Stimulated activated CD4-positive, alpha-beta T cell treated with anti-CD3 and anti-CD28 coated beads, TNF-alpha, amount 100 ng/mL, for 1 hour (primary cell): ENCODE measurements at places on chromosomes 3 and 15.

DNA sequence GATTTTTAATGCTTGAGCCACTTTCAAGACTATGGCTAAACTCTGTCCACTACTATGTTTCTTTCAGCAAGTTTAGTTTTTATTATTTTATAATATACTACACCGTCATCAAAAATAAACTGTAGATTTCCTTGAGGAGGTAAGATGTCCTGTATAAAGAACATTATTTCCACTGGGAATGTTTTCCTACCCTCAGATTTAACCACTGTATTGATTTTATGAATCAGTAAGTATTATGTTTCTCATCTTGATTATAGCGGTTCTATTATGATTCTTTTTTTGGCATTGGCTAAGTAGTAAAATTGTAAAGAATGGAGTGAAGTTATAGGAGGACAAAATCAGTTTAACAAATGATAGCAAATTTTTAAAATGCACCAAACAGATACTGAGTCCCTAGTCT, 44.4 kb downstream of the ADAM10 start:
- no peak for DNase-seq

GRCh38 chr3:187831125-187832051, 86.1 kb upstream of the BCL6 start:
- no peak for DNase-seq

DNA sequence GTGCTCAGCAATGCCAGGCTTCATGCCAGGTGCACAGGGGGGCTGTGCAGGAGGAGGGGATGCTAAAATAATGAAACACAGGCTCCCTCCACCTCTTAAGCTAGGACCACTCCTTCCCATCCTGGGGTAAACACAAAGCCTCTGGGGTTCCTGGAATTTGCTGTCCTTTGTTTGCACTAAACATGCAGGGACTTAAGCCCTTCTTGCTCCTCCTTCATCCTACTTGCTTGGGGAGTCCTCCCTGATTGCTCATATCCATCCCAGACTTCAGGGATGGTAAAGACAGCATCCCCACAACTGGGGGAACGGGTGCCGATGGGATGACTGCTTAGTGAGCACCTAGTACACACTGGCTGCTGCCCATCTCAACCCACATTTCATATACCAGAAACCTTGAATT, 5.1 kb downstream of the LINGO1 start:
- no peak for DNase-seq

GRCh38 chr3:141418751-141419150, 50.4 kb downstream of the ZBTB38 start:
- no peak for DNase-seq

DNA sequence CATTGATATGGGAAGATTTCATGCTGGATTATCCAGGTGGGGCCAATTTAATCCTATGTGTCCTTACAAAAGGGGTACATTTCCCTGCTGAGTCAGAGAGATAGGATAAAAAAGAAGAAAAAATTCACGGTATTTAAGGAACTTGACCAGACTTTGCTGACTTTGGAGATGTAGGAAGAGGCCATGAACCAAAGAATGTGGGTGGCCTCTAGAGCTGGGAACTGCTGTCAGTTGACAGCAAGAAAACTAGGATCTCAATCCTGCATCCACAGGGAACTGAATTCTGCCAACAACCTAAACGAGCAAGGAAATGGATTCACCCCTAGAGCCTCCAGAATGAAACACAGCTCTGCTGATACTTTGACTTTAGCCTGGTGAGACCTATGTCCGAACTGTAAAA, 148.1 kb upstream of the SLC24A5 start:
- no peak for DNase-seq

DNA sequence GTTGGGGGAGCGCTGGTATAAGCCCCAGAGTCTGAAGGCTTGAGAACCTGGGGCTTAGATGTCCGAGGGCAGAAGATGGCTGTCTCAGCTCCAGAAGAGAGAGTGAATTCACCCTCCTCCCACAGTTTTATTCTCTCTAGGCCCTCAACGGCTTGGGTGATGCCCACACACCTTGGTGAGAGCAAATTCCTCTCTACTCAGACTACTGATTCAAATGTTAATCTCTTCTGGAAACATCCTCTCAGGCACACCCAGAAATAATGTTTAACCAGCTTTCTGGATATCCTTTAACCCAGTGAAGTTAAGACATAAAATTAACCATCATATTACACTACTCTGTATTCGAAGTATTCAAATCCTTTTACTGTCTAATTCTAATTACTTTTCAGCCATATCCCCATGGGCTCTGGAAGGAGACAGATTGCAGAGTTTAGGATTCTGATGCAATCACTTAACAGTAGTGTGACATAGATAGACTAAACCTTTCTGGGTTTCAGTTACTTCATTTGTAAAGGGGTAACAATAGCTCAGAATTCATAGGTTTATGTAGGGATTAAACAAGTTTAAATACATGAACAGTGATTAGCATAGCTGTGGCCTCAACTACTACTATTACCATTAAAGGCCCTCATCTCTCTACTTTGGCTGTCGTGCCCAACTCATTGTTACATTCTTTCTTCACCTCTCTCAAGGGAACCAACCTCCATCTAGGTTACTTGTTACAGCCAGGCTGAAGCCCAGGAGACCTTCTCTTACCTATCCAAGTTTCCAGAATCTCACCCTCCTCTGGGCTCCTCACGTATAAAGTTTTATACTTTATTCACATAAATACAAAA, 25.7 kb upstream of the ANO10 start:
- DNase-seq: no peak

GRCh38 chr3:171878461-171879225, 35.5 kb downstream of the TMEM212 start:
- no peak for DNase-seq

DNA sequence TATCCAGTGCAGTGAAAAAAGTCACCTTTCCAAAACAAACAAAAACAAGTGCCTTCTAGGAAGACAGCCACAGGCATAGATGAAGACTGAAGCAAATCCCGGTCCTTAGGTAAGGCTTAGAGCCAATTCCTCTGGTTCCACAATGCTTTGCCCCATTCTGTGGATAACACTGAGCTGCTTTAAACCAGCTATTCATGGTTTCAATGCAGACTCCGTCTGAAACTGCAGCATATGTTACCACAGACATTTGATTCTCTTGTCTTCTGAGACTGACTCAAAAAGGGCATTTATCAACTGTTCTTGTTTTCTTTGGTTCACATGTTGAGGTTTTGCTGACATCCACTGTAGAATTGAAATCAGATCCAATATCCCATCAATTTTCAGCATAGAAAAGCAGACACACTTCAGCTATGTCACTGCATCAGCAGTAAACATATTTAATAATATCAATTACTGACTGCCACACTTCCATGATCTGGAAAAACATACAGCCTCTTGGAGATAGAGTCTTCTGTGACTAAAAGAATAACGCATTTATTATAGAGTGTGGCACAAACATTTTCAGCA, 659.3 kb downstream of the ROBO2 start:
- DNase-seq: no peak

DNA sequence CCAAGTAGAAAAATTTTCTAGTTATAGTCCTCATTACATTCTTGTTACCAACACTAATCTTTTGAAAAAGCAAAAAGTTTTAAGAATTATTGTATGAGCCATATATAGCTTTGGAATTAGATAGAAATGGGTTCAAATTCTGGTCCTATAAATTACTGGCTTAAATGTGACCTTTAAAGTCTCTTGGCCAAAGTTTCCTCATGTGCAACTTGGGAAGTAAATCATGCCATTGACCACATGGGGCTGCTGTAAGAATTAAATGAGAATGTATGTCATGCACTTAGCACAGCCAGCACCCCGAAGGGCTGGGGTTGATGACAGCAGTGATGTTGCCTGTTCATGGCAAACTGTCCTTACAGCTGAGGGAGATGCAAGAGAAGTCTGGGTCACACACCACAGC, 108.3 kb downstream of the TOP2B start:
- no peak for DNase-seq

- DNase-seq: no peak
Measured at GRCh38 chr3:42651248-42652091, 2.0 kb upstream of the ZBTB47 start.

DNA sequence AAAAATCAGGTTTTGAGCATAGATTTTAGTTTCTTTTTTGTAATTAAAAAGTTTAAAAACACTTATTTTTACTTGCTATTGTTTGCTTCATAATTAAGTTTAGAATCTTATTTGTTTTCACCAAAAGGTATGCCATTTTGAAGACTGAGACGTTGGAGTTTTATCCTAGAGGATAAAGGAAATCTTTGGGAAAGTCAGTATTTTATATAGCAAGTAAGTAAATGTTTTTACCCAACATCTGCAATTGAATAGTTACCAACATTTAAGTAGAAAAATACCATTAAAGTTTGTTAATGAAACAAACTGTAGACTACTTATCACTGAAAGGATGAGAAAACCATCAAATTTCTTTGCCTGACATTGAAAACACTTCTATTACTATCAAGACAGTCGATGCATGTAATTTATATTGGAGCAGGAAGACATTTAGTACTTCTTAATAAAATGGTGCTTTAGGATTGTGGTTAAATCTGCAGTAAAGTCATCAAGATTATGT, 14.0 kb upstream of the CHD2 start:
- no peak for DNase-seq

GRCh38 chr3:72309661-72310418, 524.9 kb upstream of the PROK2 start:
- DNase-seq: no peak

DNA sequence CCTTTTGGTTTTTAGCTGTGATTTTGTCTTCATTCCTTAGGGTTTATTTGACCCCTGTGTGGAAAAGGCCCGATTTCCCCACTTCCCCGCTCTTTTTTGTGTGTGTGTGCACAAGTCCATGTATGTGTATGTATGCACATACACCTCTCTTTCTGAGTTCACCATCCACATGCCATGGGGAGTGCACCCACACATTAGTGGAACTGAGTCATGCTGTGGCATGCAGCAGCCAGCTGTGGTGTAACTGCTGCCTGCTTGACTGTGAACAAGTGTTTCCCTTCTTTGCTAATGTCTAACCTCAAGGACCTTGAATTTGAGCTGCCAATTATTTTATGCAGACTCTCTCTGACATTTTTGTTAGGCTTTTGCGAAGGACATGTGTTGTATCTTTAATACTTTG, 434.9 kb upstream of the TPM1 start:
- DNase-seq: no peak

GRCh38 chr15:33956397-33956796, 11.9 kb upstream of the CHRM5 start:
- no peak for DNase-seq

DNA sequence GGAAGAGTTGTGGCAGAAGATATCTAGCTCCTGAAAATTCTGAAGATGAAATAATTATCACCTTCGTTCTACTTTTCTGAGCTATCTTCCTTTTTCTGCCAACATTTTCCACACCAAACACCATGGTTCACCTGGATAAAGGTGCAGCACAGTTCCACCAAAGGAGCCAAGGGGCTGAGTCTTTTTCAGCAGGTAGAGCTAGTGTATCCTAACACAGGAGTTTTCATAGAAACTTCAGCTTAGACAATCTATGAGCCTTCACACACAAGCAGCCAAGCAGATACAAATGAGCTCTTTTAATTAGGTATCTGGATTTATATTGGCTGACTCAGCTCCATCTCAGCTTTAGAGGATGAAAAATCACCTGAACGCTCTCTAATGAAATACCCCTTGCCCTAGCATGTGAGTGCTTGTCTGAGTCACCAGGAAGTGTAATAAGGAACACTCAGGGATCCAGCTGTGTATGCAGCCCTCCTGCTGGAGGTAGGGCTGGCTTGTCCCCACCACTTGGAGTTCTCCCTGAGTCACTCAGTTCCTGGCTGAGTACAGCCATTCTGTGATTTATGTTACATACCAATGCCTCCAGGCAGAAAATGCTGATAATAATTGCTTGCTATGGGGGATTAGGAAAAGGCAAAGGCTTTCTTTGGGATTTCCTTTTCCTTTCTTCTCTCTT, 385.7 kb downstream of the LSAMP start:
- no peak for DNase-seq

GRCh38 chr3:161894657-161895056, 398.0 kb downstream of the OTOL1 start:
- no peak for DNase-seq

- no peak for DNase-seq
Measured at GRCh38 chr15:53116169-53116568, 326.0 kb upstream of the ONECUT1 start.

- DNase-seq: no peak
Measured at GRCh38 chr3:11350374-11350773, 78.2 kb downstream of the ATG7 start.

- no peak for DNase-seq
Measured at GRCh38 chr15:24659622-24660021, 16.0 kb upstream of the NPAP1 start.

- no peak for DNase-seq
Measured at GRCh38 chr15:37125143-37125542, 24.8 kb upstream of the MEIS2 start.

DNA sequence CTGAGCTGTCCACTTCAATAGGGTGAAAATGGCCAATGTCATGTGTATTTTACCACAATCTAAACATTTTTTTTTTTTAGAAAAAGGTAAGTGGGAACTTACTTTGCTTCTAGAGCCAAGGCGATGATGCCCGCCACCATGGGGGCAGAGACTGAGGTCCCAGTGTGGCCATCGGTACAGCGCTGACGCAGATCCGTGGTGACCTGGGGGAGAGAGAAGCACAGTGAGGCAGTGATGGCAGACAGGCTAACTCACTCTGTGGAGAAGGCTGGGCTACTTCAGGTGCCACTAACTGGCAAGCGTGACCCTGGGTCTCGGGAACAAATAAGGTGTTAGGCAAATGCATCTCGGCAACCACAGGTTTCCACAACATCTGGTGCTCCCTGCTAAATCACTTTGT, 94.3 kb upstream of the SNRPA1 start:
- DNase-seq: no peak

DNA sequence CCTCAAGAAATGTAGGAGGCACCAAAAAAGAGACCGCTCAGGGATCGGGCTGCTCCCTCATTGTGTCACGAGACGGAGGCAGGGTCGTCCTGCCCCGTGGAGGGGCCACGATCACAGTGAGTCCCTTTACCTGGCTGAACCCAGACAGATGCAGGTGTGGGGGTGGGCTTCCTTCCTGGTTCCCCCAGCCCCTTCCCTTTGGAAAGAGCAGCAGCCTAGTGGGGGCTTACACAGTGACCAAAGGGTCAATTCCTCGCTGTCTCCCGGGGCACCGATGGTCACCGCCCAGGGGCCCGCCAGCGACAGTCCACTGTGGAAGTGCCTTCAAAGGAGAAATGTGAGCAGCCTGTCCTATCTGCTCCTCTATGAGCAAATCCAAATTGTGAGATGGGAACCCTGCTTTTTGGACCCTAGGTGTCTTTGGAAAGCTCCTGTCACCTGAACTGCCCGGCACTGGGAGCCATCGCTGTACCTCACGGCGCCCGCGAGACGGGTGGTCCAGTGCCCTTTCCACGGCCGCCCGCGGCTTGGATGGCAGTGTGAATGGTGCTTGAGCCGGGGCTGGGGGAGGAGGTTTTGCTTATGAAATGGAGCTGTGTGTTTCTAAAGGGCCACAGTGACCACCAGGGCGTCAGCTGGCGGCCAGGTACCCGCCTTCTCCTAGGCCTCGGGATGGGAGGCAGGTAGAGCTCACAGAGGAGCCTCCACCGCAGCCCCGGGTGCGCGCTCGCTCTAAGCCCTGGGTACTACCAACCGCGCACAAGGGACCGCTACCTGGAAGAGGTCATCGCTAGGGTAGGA, 155.7 kb downstream of the KLF13 start:
- no peak for DNase-seq

- DNase-seq: no peak
Measured at GRCh38 chr3:179687967-179688535, 35.2 kb downstream of the USP13 start.

GRCh38 chr3:71881732-71882131, 96.8 kb upstream of the PROK2 start:
- DNase-seq: no peak
